Activated T-cell treated with anti-CD3 and anti-CD28 coated beads for 4 hours (primary cell): ENCODE measurements at places on chromosomes 1 and 21.

- no peak for DNase-seq
These were observed 22.9 kb downstream of the PLXNA2 start for GRCh38 chr1:208221291-208221622.

- DNase-seq = no peak
These were observed 2.3 kb upstream of the VCAM1 start for GRCh38 chr1:100717218-100717617.

DNA sequence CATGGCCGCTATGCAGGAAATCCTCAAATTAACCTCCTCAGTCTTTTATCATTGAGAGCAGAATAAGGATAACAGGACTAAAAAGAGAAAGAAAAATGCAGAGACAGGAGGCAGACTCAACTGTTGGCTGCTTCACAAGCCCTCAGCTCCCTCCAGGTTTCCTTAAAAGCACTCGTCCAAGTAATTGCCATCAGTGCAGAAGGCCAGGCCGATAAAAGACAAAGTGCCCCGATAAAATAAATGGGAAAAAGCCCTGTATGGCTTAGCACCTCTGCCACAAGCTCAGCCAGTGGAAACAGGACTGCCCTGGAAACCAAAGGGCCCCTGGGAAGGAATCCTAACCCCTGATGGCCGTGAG lies 8.1 kb downstream of the S100A6 start:
- no peak for DNase-seq

DNA sequence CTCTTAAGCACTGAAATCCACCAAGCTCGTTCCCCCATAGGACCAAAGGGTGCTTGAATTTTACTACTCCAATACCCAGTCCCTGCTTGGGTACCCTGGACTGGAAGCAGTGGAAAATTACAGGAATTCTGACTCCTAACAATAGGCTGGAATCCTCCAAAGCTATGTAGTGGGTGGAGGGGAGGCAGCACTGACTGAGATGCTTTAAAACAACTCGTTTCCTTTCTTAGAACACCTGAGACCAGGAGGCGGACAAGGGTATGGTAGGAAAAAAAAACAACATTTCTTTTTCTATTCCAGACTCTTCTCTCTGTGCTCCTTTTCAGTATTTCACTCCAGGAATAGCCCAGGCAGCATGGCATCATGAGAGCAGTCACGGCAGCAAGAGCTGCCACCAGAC lies 2.3 kb downstream of the PEF1 start:
- DNase-seq = no peak

GRCh38 chr21:37877888-37878684 lies 38.2 kb downstream of the KCNJ6 start:
- DNase-seq = no peak

- DNase-seq = no peak
These were observed 86.7 kb downstream of the DDX20 start for GRCh38 chr1:111842411-111842810.
